Thymus (tissue), 14 donors: ENCODE measurements at places on chromosomes 5 and 9.

- DNase-seq = no peak
Observed at GRCh38 chr5:41708604-41708940, 161.7 kb downstream of the OXCT1 start.

DNA sequence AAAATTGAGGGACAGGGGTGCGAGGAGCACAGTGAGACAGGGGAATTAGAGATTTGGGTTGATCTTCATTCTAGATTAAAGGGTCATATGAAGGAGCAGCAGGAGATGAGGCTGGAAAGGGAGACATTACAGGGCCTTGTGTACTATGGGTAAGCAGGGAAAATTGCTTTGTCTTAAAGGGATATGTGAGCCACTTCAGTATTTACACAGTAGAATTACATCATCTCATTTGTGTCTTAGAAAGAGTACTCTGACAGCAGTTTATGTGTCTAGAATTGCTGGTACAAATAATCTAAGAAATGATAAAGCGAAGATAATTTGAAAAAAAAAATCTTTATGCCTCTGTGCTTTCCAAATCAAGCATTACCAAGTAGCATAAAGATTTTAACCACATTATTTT, 287.0 kb upstream of the ARRDC3 start:
- DNase-seq = no peak

DNA sequence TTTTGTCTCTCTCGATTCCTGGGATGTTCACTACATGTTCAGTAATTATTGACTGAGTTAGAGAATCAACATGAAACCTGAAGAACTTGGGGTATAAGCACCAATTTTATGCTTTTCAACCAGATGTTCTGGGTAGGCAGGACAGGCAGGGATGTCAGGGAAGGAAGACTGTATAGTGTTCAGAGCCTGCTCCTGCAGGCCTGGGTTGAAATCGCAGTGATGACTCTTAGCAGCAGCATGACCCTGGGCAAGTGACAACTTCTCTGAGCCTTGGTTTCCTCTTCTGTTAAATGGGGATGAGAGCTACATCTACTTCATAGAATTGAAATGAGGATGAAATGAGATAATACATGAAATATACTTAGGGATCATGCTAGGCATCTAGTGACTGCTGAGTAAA, 29.7 kb upstream of the PANK3 start:
- no peak for DNase-seq

GRCh38 chr9:27247756-27248155, 49.2 kb downstream of the EQTN start:
- DNase-seq = peak; percentile 10

- no peak for DNase-seq
Observed at GRCh38 chr5:132454361-132454760, 36.2 kb downstream of the IRF1 start.

DNA sequence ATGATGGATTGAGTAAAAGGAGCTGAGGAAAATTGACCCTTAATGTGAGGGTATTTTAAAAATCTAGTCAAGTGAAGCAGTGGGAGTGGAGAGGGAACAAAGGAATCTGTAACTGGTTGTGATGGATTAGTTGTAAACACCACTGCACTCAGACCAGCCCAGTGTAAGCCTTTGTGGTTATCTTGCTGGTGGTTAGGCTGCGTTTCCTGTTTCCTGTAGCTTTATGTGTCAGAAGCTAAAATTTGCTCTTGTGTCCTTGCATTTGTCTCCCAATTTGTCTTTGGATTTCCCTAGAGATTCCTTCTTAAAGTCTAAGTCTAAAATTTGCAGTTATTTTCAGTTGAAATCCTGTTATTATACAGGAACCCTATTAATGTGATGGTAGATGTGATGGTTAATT, 6.3 kb downstream of the IFNA21 start:
- no peak for DNase-seq

- no peak for DNase-seq
Observed at GRCh38 chr5:142491270-142491669, 166.4 kb upstream of the SPRY4 start.

DNA sequence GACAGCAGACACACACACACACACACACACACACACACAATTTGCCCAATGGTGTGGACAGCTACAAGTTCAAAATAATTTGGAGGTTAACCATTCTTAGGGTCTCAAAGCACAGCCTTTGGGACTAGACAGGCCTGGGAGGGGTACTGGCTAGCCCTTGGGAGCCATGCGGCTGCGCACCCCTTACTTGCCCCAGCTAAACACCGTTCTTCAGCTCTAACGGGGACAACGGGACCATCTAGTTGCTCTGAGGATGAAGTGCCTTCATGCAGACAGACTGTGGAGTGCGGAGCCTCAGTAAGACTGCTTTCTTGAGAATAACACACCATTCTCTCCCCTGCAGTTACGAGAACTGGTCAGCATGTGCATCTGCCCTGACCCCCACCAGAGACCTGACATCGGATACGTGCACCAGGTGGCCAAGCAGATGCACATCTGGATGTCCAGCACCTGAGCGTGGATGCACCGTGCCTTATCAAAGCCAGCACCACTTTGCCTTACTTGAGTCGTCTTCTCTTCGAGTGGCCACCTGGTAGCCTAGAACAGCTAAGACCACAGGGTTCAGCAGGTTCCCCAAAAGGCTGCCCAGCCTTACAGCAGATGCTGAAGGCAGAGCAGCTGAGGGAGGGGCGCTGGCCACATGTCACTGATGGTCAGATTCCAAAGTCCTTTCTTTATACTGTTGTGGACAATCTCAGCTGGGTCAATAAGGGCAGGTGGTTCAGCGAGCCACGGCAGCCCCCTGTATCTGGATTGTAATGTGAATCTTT, 64.6 kb downstream of the PSMB7 start:
- DNase-seq = no peak

DNA sequence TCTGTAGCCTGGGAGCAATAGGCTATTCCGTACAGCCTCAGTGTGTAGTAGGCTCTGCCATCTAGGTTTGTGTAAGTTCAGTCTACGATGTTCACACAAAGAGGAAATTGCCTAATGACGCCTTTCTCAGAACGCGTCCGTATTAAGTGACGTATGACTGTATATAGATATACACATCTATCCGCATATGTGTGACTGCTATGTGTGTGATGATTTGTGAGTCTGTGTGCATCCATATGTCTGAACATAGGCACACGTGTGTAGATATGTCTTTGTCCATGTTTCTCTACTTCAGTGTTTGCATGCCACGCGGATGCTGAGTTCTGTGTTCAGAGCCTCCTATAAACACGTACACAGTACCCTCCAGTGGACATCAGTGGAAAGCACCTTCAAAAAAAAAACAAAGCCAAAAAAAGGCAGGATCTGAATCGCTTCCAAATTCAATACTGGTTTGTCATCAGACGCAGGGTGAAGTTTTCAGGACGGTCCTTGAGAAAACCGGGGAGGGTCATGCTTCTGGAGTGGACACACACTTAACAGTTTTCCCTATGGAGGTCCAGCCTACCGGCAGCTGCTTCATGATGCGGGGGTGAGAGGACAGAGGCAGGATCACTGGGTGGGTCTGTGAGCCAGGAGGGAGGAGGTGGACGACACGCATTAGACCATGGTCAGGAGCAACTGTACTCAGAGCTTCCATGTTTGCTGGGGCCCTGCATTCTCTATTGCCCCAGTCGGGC, 29.5 kb upstream of the ALDH1B1 start:
- no peak for DNase-seq

GRCh38 chr9:95435074-95435728, 81.6 kb downstream of the PTCH1 start:
- DNase-seq = no peak

DNA sequence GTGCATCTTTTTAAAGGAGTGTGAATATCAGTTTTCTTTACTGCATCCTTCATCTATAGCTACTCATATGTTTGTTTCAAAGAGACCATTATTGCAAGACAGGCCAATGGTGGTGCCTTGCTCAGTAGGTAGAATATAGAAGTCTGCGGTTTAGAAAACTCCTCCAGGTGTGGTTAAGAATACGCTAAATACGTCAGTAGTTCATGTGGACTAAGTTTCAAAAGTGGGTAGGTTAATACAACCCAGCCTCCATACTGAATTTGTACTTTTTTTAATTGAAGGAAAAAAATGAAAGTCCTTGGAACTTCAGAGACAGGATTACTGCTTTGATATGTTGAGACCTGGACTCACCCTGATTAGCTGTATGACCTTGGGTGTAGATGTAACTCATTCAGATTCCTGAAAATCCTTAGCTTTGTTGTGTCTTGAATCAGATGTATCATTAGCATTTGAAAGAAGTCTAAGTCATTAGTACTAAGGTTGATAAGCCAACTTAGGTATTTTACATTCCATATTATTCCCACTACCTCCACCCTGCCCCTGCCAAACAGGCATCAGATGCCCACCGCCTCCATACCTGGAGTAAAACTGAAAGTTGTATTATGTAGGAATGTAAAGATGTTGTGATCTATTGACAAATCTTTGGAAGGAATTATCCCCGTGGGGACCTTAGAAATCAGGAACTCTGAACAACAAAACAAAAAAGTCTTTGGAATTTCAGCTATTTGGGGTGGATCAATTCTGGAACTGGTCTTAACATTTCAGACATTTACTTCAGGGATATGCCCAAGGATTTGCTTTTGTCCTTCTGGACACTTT, 6.1 kb downstream of the BASP1 start:
- no peak for DNase-seq

GRCh38 chr5:77420940-77421339, 71.2 kb downstream of the WDR41 start:
- no peak for DNase-seq

GRCh38 chr9:100216178-100216787, 117.2 kb downstream of the INVS start:
- no peak for DNase-seq

GRCh38 chr5:114312658-114313057, 49.2 kb upstream of the KCNN2 start:
- no peak for DNase-seq

GRCh38 chr5:158751961-158752655, 347.6 kb downstream of the EBF1 start:
- no peak for DNase-seq

DNA sequence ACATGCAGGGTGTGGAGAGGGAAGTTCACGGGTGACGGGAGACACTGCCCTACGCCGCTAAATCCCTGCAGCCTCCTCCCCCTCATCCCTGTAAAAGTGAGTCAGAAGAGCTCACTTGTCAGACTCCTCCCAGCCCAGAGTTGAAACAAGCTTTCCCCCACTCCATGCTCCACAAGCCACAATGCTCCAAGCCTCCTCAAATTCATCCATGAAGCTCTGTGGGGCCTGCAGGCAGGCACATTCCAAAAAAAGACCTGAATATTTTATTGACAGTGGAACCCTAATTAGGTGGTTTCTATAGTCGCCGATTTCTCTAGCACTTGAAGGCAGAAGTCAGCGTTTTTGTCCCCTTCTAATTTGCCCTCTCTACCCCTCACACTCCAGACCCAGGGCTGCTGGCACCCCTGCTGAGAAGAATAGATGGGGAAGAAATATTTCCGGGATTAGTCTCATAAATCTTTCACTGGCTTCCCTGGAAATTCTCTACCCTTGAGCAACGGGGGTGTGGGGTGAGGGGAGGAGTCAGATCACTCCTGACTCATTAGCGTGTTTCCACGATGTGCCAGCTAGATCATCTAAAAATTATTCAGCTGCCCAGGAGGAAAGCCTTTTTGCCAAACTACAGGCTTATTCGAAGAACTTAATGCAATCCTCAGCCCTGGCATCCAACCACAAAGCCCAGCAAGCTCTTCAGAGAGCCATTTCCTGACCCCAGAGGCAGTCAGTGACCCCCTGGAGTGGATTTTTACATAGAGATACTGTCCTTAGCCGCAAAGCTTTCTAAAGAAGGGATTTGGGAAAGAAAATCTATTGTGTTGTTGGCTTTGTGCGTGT, 97.1 kb downstream of the ENC1 start:
- no peak for DNase-seq

DNA sequence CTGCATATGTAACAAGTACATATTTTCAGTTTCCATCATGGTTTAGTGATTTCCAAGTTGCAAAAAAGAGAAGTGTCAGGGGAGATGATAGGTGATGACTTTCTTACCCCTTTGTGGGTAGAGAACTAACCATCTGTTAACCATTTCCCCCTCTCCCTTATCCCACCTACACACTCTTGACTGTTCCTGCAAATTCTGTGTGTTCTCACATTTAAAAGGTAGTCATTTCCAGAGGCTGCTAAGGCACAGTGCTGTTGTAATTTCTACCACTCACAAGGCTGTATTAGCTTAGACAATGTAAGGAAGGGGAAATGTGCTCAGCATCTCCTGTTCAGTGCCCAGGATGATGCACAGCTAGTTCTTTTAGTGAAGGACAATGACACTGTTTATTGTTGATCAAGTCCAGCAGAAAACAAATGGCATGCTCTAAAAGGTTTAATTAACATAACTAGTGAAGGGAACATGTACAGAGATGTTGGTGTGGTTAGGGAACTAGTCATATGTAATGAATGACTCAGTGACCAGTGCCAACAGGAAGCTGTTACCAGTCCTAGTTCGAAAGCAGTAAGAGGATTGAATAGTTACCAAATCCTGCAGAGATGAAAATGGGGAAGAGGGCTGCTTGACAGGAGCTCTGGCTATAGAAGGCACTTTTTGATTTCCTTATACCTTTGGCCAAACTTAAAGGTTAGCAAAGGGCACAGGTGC, 165.1 kb downstream of the PLK2 start:
- DNase-seq = no peak

- DNase-seq = no peak
Observed at GRCh38 chr5:16659536-16659935, 42.7 kb upstream of the RETREG1 start.

DNA sequence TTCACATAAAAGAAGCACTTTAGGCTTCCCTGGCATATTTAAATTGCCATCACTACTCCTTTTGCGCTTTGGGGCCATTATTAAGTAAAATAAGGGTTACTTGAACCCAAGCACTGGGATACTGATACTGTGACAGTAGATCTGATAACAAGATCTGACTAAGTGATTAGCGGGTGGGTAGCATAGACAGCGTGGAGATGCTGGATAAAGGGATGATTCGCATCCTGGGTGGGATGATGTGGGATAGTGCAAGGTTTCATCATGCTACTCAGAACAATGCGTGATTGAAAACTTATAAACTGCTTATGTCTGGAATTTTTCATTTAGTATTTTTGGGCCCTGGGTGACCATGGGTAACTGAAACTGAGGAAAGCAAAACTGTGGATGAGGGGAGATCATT, 75.1 kb downstream of the PTTG1 start:
- no peak for DNase-seq

DNA sequence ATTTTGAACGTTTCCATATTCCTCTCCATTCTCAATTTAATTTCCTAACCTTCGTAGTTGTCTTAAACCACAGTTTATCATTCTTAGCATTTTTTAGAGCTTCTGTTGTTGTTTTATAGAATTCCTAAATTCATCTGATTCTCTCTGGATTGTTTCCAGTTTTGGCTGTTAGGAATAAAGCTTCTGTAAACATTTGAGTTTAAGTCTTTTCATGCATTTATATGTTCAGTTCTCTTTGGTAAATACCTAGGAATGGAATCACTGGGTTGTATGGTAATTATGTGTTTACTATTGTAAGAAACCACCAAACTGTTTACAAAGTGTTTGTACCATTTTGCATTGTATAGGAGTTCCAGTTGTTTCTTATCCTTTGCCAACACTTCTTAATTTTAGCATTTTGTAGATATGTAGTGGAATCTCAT, 29.7 kb downstream of the GPR21 start:
- DNase-seq = no peak
